ENCODE measurements at places on chromosomes 6 and 20. TPM values are rescaled to one million over a fixed set of nuclear protein-coding genes. Genes with fewer than 3 reads are reported as not detected.

DNA sequence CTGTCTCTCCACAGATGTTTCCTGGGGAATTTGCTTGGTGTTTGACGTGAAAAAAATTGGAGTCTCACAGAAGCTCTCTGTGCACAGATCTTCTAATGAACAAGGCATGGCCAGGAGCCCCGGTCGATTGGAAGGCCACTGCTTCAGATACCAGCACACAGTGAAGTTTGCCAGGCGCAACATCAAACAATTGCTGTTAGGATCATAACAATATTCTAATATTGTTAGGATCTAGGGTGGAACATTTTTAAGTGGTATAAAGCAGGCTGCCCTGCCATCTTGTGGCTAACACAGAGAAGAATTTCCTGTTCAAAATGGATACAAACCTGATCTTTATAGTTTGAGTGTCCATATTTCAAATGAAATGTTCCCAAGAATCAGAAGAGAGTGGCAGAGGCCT is 64.1 kb downstream of the C6orf118 start:
- no peak for DNase-seq

The SNAP25 gene
- polyA plus RNA-seq = 7.2 TPM

- DNase-seq = no peak
Measured at GRCh38 chr20:50315586-50316551, 125.2 kb downstream of the CEBPB start.

The PROKR2 gene
- not detected for polyA plus RNA-seq

The PAK5 gene
- polyA plus RNA-seq = not detected

GRCh38 chr20:38300438-38300837 is 3.5 kb upstream of the BPI start:
- DNase-seq = no peak

GRCh38 chr20:48620507-48621375 is 207.1 kb downstream of the PREX1 start:
- peak; percentile 79 for DNase-seq

DNA sequence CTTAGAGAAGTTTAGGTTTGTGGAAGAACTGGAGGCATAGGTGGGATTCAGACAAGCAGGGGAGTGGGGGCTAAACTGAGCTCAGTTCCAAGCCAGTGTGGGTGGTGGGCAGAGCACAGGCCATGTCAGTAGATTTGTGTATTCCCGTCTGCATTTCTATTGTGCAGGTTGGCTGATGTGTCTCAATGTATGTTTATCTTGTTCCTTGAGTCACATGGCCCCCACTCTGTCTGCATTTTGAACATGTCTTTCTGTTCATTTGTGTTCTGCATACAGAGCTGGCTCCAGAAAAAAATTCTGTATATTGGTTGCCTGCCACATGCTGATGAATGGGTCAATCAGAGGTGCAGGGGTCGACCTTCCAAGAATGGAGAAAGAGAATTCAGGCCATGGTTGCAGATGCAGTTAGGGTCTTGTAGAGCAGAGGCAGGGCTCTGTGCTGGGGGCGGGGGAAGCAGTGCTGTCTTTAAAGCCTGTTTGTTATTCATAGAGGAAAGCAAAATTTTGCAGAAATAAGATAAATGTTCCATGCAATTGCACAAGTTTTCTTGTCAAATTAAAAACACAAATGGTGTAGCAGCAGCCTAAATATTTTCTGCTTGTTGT is 166.7 kb downstream of the CDH26 start:
- no peak for DNase-seq

- no peak for DNase-seq
Measured at GRCh38 chr6:148348335-148348734, 5.7 kb downstream of the SASH1 start.

DNA sequence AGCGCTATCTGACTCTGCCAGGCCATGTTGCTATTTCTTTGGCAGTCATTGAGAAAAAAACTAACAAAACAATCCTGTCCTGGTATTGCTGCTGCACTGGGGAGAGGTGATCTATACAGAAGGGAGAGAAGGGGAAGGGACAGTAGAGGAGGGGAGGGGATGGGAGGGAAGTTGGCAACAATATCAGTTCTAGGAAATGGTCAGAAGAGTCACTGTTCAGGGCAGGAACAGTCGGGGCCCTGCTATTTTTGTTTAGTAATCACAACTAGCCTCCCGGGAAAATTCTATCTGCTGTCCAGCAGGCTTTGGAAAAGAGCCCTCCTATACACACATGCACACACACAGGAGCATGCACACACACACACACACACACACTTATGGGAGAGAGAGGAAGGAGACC is 142.3 kb upstream of the CARMIL1 start:
- no peak for DNase-seq

GRCh38 chr6:37946057-37946456 is 126.5 kb downstream of the ZFAND3 start:
- DNase-seq = no peak

- peak; percentile 63 for DNase-seq
Measured at GRCh38 chr6:134676307-134677281, 273.3 kb downstream of the ALDH8A1 start.

The TSPO2 gene
- not detected for polyA plus RNA-seq

The SPATS1 gene
- polyA plus RNA-seq = not detected

- DNase-seq = no peak
Measured at GRCh38 chr6:21595285-21596144, 2.0 kb downstream of the SOX4 start.

- no peak for DNase-seq
Measured at GRCh38 chr20:11686195-11686594, 231.5 kb upstream of the BTBD3 start.

DNA sequence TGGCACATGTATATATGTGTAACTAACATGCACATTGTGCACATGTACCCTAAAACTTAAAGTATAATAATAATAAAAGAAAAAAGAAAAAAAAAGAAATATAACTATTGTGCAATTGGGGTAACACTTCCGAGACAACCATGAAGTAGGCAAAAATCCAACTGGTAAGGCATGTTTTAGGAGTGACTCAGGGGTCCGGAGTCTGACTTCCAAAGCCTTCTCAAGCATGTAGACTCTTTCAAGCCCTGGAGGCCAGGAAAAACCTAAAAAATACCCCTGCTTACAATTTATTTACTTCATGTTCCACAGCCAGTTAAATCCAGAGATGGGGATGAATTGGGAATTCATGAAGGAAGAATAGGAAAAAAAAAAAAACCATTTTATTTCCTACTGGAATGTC is 161.3 kb upstream of the PHACTR1 start:
- no peak for DNase-seq

- peak; percentile 20 for DNase-seq
Measured at GRCh38 chr20:33667245-33667675, 517 bp downstream of the ACTL10 start.

- DNase-seq = peak; percentile 84
Measured at GRCh38 chr6:139981768-139982181, 607.3 kb upstream of the CITED2 start.

The VSTM2L gene
- polyA plus RNA-seq = 0.66 TPM

The DUSP15 gene
- polyA plus RNA-seq = not detected

The B4GALT5 gene
- 34.1 TPM for polyA plus RNA-seq

The MTFR2 gene
- polyA plus RNA-seq = 12.7 TPM

GRCh38 chr6:8389036-8389818 is 46.1 kb downstream of the SLC35B3 start:
- DNase-seq = no peak

The GSTA5 gene
- not detected for polyA plus RNA-seq

The AFG1L gene
- polyA plus RNA-seq = 1.7 TPM

DNA sequence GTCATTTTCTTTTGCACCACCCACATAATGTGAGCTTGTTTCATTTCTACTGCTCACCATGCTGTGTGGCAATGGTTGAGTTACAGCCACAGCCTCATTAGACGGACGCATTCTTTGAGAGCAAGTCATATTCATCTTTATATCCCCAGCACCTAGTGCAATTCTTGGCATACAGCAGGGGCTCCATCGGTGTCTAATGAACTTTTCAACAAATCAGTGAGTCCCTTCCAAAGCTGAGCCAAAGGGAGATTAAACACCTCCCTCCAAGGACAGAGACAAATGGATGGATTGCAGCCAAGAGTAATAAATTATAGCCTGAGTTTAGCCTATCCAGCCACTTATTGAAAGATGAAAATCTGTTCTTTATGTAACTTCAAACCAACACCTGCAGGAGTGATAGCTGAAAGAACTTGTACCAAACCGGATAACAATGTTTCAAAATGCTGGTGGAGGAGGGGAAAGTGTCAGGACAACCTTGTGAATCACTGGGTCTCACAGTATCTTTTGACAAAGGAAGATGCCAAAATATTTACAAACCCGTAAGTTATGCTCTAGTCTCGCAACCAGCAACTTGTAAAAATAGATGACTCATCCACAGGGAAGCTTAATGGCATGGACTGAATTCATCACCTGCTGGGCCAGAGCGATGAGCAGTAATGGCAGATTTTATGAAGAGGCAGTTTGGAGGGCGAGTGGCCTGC is 139.0 kb downstream of the PXDC1 start:
- DNase-seq = peak; percentile 62

The ZNF335 gene
- polyA plus RNA-seq = 6.7 TPM

The BANF2 gene
- not detected for polyA plus RNA-seq

DNA sequence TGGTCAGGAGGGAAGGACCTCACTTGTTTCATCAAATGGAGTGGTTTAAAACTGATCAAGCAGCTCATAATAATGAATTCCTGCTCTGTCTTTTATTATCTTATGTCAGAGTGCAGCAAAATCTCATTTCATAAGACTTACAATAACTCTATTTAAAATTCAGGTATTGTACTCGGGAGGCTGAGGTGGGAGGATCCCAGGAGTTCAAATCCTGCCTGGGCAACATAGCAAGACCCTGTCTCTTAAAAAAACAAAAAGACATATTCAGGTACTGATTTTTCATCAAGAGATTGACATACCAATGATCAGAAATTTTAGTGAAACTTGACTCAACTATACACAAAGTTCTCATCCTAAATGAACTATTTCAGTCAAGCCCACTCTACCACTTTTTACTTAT is 5.6 kb upstream of the DYNLRB1 start:
- DNase-seq = no peak

DNA sequence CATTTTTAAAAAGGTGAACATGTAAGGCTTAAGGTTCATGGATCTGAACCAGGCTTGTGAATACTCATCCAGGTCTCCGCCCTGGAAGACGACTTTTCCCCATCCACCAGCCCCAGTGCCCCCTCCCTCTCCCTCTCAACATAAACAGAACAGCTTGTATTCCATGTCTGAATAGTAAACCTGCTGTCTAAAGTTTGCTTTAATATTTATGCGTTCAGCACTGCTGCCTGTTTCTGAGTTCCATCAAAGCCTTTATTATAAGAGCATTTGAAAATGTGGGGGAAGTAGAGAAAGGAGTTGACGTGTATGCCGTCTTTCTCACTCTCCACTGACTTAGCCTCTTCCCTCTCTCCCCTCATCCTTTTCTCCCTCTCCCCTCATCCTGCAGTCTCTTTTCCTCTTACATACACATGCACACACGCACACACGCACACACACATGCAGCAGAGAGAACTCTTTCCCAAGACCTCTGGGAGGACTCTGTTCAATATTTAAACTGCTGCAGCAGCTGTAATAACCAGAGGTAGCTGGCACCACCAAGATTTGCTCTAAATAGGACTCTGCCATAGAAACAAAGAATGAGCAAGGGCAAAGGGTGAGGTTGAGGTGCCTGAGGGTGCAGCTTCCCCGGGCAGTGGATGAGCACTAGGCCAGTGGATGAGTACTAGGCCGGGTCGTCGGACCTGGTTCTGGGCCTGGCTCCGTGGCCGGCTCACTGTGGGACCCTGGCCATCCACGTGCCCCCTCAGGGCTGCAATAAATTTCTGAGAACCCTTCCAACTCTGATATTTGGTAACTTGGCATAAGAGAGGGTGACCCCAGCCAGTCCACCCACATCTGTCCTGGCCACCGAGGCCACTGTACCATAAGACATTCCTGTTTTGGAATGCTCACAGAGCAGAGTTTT is 35.4 kb upstream of the VSTM2L start:
- DNase-seq = no peak

The WASF1 gene
- polyA plus RNA-seq = 37.7 TPM

The GJA10 gene
- not detected for polyA plus RNA-seq

- DNase-seq = peak; percentile 60
Measured at GRCh38 chr6:112939563-112939962, 592.4 kb downstream of the RFPL4B start.

The GUCA1A gene
- polyA plus RNA-seq = 0.11 TPM

- DNase-seq = peak; percentile 76
Measured at GRCh38 chr6:132132924-132133639, 181.9 kb upstream of the CCN2 start.

DNA sequence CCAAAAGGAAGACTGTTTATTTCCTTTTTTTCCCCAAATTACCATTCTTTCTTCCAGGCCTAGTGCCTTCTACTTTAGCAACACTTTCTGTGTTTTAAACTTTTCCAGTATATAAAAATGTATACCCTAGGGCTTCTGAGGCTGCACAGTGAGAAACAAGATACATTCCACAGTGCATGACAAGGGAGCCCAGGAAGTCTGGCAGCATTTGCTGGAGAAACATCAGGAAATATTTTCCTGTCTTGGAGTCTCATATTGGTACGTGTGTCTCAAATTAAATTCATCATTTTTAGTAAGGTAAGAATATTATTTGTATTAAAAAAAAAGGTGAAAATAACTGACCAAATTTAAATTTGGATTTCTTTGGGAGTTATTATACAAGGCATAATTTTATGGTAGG is 662.6 kb downstream of the RFPL4B start:
- DNase-seq = peak; percentile 56

The NCOA6 gene
- polyA plus RNA-seq = 12.0 TPM

- peak; percentile 7 for DNase-seq
Measured at GRCh38 chr6:19369785-19370184, 467.4 kb upstream of the ID4 start.

- no peak for DNase-seq
Measured at GRCh38 chr6:22214314-22214713, 82.5 kb downstream of the PRL start.

GRCh38 chr6:30828027-30828962 is 56.0 kb upstream of the DDR1 start:
- peak; percentile 92 for DNase-seq

All from fibroblast of lung (primary cell).